GM13976 (cell line): ENCODE measurements at places on chromosomes 1 and 21.
A peak's percentile ranks its signal among the peaks of the same experiment; 100 is the strongest.

DNA sequence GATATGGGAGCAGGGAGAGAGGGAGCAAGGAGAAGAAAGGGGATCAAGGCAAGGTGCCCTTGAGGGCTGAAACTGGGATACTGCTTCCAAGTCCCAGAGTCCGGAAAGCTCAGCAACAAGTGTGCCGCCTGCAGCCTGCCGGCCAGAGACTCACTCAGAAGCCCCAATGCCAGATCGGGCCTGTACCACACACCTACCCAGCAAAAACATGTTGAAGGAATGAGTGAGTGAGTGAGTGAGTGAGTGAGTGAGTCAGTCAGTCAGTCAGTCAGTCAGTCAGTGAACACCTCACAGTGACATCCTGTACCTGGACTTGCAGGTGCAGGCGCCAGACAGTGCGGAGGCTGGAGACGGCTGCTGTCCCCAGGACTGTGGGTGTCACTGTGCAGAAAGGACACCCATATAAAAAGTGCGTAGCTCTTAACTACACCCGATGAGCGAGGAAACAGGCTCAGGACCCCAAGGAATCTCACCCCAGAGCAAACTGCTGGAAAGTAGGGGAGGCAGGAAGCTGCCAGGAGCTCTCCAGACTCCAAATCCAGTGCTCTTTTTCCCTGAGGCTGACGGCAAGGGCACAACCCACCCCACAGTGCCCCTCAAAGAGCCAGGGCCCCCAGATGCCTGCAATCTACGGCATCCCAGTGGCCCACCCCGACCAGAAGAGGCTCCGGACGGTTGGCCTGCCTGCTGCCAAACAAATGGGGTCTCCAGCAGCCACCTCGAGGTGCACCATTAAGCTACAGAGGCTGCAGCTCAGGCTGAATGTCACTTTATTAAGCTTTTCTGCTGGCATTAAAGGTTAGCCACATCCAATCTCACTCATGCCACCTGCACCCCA is 261.7 kb downstream of the NPHP4 start:
- DNase-seq: no peak

GRCh38 chr1:53065391-53065790 is 3.4 kb downstream of the PODN start:
- no peak for DNase-seq

DNA sequence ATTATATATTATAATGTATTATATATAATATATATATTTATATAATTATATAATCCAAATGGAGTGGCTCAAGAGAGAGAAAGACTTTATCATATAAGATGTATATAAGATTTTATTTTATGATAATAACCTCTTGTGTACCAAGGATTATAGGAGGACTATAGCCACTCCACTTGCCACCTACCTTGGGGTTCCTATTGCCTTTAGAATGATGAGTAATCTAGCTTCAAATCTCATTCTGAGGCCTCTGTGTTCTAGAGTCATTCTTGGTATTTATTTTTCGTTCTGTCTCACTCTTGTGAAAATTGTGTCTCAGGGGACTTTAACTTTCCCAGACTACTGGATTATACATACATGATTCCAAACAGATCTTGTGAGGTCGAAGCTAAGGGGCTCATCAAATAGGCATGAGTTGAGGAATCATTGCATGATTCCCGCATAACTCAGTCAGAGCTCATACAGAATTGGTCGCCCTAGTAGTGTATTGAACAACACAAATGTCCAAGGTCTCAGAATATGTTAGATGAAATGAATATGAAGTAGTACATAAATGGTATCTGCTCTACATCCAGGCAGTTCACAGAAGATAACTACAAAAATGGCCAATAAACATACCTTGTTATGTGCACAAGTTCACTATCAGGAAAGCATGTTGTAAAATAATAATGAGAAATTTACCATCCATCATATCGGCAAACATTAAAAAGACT is 159.5 kb upstream of the RNPC3 start:
- DNase-seq: no peak

DNA sequence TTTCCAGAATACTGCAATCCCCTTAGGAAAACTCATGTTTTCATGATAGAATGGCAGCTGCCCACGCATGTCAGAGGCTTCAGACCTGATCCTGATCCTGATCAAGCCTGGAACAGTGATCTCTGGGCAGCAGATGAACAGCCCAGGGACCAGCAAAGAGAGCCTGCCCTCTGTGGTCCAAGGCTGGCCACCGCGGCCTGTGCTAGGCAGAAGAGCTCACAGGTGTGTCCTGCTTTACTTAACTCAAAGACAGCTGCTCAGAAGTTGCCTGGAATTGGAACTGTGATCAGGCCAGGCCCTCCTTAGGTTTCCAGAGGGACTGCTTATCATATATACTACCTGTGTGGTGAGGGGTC is 21.2 kb upstream of the BCAR3 start:
- DNase-seq: no peak

- peak; percentile 14 for DNase-seq
These were observed 50.1 kb downstream of the KLHDC7A start for GRCh38 chr1:18530587-18531502.

DNA sequence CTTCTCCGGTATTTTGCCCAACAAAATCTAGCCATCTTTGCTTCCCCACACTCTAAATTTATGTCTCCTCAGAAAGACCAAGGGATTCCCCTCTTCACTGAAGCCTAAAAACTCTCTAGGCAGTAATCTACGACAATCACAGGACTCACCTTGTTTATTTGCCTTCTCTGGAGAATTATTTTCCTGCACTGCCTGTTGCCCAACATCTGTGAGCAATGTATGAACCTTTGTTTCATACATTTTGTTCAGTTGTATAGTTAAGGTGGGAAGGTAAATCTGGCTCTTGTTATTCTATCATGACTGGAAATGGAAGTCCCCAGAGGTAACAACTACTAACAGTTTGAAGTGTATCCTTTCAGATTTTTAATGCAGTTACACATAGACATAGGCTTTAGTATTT is 2.2 kb downstream of the COPA start:
- no peak for DNase-seq

- no peak for DNase-seq
These were observed 64.2 kb upstream of the CR2 start for GRCh38 chr1:207389728-207390464.

- DNase-seq: no peak
These were observed 33.1 kb upstream of the EXOSC10 start for GRCh38 chr1:11132563-11133293.

GRCh38 chr1:177871613-177872307 is 98.1 kb downstream of the SEC16B start:
- DNase-seq: no peak

DNA sequence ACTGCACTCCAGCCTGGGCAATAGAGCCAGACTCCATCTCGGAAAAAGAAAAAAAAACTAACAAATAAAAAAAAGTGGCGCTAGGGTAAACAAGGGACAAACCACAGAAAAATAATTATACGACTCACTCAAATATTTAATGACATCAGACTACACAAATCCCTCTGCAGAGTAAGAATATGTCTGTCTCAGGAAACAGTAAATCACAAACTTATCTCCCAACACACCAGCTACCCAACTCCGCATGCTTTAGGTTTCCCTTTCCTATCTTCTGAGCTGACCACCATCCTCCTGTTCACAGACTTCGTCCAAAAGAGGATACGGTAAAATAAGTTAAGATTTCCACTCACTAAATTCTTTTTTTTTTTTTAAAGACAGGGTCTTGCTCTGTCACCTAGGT is 16.2 kb downstream of the WDR47 start:
- DNase-seq: no peak

GRCh38 chr1:84010136-84010535 is 11.2 kb upstream of the TTLL7 start:
- no peak for DNase-seq

DNA sequence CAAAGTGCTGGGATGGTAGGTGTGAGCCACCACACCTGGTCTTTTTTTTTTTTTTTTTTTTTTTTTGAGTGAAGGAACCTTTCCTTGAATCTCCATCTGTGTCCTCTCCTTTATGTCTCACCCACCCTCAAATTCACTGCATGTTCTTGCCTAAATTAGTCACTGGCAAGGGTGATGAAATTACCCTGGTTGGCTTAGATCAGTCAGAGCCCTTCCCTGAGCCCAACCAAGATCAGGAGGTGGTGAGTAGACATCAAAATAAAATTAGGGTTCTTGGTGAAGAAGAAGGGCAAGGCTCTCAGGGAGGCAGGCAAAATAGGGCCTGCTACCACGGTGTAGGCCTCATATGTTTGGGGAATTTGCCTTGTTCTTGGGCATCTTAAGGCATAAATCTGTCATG is 5.3 kb upstream of the TNN start:
- no peak for DNase-seq

GRCh38 chr21:34989337-34990151 is 59.6 kb downstream of the RUNX1 start:
- peak; percentile 63 for DNase-seq

- no peak for DNase-seq
These were observed 1.7 kb upstream of the RORC start for GRCh38 chr1:151833172-151833900.

- no peak for DNase-seq
These were observed 323.0 kb upstream of the PLD5 start for GRCh38 chr1:242847390-242847993.

DNA sequence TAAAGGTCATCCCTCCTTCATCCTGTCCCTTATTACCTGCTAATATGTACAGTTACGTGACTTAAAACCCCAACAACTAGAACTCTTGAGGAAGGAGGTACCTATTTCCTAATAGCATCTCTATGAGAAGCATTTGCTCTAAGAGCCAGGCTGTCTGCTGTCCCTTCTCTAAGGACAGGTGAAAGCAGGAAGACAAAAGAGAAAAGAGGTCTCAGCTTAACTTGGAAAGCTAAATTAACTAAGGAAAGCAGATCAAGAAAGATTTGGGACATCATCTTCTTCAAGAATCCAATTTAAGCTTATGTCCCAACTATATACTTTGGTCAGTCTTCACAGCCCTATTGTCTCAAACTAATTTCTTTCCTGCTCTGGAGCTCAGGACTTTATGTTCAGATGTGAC is 2.9 kb downstream of the EGLN1 start:
- DNase-seq: no peak

- no peak for DNase-seq
These were observed 5.2 kb downstream of the FAAH start for GRCh38 chr1:46399307-46399706.

- no peak for DNase-seq
These were observed 507.2 kb upstream of the PBX1 start for GRCh38 chr1:164051782-164052181.

GRCh38 chr1:179108644-179109043 is 26.8 kb downstream of the TOR3A start:
- DNase-seq: no peak

DNA sequence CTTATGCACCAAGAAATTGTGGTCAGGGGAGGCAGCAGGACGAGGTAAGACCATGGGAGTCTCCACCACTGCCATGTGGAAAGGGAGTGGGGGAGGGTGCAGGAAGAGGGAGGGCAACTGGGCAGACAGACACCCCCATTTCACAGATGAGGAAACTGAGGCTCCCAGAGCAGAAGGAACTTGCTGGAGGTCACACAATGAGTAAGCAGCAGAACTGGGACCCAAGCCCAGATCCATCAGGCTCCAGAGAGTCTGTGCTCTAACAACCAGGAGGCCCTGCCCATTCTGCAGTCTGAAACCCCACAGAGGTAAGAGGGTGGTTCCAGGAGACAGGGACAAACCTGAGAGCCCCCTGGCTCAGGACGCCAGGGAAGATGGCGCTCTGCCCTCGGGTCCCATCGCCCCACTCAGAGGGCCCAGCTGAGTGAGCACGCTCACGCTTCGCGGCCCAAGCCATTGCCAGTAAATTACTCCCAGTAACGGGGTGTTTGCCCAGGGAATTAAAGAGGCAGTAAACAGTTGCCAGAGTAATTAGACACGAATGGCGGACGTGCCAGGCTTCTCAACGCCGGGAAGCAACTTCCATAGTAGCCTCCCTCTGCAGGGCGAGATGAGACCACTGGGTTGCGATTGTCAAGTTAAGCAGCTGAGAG is 59.2 kb downstream of the MATN1 start:
- DNase-seq: no peak

GRCh38 chr1:104353580-104353979 is 603.9 kb downstream of the AMY1C start:
- no peak for DNase-seq

DNA sequence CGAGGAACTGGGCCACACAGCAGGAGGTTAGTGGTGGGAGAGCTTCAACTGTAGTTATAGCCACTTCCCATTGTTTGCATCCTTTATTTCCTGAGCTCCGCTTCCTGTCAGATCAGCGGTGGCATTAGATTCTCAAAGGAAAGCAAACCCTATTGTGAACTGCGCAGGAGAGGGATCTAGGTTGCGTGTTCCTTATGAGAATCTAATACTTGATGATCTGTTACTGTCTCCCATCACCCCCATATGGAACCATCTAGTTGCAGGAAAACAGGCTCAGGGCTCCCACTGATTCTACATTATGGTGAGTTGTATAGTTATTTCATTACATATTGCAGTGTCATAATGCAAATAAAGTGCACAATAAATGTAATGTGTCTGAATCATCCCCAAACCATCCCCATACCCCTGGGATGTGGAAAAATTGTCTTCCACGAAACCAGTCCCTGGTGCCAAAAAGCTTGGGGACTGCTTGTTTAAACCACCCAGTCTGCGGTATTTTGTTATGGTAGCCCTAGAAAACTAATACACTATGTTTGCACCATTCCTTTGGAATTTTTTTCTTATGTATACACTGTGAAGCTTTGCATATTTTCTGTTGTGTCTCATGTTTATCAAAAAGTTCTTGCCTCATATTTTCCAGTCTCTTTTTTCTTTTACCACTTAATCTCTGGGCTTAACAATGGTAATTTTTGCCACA is 136.6 kb upstream of the IVNS1ABP start:
- DNase-seq: no peak
